ENCODE measurements at places on chromosomes 5 and 9.

GRCh38 chr5:176881816-176882566 is 17.2 kb downstream of the HK3 start:
- no peak for DNase-seq

- DNase-seq = no peak
These were observed 86.3 kb upstream of the SLC12A2 start for GRCh38 chr5:127997201-127997704.

- no peak for DNase-seq
These were observed 181.0 kb upstream of the MAST4 start for GRCh38 chr5:66415208-66415607.

- DNase-seq = peak; percentile 34
These were observed 4.8 kb upstream of the GFI1B start for GRCh38 chr9:132973713-132974112.

Data from RPMI7951 (cell line).